ENCODE measurements at places on chromosomes 12 and 14. TPM values are rescaled to one million over a fixed set of nuclear protein-coding genes. Genes with fewer than 3 reads are reported as not detected.

PRPH gene
- total RNA-seq, result not detected

VRTN gene
- total RNA-seq, result not detected

- DNase-seq, result no peak
These were observed 166.7 kb upstream of the LHX5 start for GRCh38 chr12:113638460-113638775.

DNA sequence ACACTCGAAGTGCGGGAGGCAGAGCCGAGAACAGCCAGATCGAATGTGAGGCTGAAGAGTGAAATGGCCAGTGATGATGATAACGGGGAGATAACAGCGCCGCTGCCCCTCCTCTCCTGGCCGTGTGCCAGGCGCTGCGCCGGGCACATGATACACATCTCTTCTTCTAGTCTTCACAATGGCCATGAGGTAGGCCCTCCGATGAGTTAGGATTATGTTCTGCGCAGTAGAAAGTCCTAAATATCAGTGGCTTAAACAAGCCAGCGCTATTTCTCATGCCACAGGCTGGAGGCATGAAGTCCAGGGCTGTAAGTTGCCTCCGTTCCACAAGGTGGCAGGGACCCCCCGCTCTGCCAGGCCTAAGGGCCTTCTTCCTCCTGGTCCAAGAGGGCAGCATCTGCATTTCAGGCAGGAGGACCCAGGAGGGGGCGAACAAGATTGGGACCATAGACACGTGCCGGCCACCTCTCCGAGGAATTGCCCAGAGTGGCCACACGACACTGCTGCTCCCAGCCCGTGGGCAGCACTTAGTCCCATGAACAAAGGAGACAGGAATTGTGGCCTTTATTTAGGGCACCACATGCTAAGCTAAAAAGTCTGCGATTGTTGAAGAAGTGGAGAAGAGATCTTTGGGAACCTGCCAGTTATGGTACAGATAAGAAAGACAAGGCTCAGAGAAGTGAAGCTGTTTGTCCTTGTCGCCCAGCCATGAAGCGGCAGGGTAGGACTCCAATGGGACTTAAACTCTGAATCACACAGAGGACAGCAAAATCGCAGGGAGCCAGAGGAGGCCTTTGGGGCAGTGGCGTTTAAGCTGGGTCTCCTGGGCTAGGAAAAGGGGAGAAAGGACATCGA lies 10.9 kb upstream of the HVCN1 start:
- no peak for DNase-seq

DNA sequence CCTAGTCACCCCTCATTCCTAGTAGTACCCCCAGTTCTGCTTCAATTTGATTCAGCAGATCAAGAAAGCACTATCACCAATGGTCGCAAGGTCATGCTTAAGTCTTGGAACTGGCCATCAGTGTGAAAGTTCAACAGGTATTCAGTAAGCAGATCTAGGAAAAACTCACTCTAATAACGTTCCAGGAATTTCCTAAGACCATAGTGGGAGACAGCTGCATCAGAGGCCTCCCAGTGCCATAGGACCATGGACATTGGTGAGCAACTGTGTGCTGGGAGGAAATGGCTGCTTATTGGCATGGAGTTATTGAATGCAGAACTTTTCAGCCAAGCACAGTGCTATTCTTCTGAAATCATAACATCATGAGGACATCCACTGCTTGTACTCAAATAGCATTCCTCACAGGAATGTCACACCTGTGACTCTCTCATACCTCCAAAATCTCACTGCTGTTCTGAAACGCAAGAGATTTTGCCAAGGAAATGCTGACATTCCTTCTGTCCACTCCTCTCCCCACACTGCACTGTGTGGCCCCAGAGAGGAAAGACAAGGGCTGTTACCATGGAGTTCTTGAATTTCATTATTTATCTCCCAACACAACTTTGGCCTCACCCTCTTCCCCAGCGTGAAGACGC lies 30.9 kb upstream of the MDM2 start:
- no peak for DNase-seq

- peak; percentile 65 for DNase-seq
These were observed 49.8 kb upstream of the USP15 start for GRCh38 chr12:62210422-62210821.

- no peak for DNase-seq
These were observed at the start of gene RASAL1 for GRCh38 chr12:113135178-113136127. Gene RASAL1 (minus strand): TSS chr12:113135761. CDS start chr12:113135462, 299 bp downstream.

Data from natural killer cell (primary cell).